MV-4-11 (cell line): ENCODE measurements at places on chromosomes 2 and 18.
A peak's percentile ranks its signal among the peaks of the same experiment; 100 is the strongest.

- DNase-seq: peak; percentile 40
These were observed 79.3 kb downstream of the TGFA start for GRCh38 chr2:70474256-70474848.

DNA sequence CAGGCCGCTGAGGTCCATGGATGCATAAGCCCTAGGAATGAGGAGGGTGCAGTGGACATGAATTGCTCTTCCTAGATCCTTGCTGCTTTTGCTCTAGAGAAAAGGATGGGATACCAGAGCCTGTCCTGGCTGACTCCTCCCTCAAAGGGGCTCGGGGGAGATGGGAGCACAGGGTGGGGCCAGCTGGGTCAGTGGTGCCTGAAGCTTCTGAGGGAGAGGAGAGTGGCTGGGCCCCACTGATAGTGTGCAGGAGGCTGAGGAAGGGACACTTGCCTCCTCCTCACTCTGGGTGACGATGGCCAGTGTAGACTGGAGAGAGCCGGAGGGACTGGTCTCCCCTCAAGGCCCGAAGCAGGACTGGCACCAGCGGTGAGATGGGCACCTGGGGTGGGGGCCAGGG is at the start of gene NT5DC4:
Gene NT5DC4, plus strand, starts transcription at position 236 of the 400 bp plus-strand sequence. Its CDS starts 60 bp downstream, at position 296.
- DNase-seq: no peak

- DNase-seq: no peak
These were observed 867.1 kb upstream of the ZEB2 start for GRCh38 chr2:145386973-145387372.

- DNase-seq: no peak
These were observed 52.9 kb upstream of the SPATS2L start for GRCh38 chr2:200253639-200254038.

DNA sequence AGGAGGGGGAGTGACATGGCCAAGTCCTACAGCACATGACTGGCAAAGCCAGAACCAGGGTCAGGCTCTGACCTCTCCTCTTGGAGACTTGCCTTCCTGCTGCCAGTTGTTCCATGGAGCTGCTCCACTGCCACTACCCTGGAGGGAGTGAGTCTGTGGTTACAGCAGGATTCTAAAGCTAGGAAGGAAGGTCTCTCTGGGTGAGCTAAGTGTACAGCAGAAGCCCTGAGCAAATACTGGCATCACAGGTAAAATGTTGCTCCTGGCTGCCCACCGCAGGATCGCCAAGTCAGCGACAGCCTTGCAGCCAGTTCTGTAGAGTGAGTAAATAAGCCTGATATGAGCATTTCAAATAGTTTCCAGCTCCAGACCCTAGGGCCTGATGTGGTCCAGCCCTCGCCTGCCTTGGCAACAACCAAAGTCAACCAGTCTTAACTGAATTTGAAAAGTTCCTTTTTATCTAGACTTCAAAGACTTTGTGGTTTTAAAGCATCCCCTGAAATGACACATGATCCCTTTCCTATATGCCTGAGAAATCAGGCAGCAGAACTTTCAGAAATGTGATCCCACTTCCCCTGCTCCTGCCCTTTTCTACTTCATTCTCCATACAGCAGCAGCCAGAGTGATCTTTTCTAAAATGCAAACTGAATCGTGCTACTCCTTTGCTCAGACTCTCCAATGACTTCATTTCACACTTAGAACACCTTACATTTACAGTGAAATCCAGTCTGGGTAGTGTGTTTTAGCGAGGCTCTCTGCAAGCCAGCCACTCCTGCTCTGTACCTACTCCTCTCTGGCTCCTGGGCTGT is 114.3 kb downstream of the MGAT5 start:
- DNase-seq: peak; percentile 10

- peak; percentile 47 for DNase-seq
These were observed 61.8 kb upstream of the STK17B start for GRCh38 chr2:196233021-196233804.

DNA sequence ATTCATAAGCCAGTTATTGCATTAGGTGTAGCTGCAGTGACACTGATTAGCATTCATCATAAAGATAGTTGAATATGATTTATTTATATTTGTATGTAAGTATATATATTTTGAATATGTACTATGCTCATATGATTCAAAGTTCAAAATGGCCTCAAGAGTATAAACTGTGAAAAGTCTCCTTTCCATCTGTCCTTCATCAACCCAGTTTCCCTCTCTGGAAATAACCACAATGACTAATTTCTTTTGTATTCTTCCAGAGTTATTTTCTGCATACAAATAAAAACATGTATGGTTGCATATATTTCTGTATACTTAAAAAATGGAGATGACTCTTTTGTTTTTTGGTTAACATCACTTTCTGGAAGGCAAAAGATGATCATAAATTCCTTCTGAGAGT is 95.2 kb downstream of the CAMKMT start:
- DNase-seq: no peak

DNA sequence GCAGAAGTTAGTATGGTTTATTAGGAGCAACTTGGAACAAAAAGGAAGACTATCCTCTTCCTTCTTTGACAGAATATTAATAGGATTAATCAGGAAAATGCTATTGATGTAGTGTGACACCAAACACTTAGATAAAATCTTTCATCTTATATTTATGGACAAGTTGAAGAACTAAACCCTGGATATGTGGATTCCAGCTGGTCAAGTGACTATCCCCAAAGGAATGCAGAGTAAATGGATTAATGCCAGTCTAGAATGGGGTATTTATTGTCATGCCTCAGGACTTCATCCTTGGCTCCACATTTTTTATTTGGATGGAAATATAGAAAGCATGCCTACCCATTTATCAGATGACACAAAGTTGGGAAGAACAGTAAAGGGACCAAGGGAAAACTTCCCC is 124.0 kb upstream of the TTC39C start:
- DNase-seq: no peak

GRCh38 chr2:200158647-200159356 is 147.7 kb upstream of the SPATS2L start:
- DNase-seq: no peak

DNA sequence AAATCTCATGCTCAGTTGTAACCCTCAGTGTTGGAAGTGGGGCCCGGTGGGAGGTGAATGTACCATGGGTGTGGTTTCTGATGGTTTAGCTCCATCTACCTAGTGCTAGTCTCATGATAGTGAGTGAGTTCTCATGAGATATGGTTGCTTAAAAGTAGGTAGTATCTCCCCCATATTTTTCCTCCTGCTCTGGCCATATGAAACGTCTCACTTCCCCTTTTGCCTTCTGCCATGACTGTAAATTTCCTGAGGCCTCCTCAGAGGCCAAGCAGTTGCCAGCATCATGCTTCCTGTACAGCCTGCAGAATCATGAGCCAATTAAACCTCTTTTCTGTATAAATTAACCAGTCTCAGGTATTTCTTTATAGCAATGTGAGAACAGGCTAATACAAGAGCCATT is 62.8 kb upstream of the RNF152 start:
- peak; percentile 84 for DNase-seq

DNA sequence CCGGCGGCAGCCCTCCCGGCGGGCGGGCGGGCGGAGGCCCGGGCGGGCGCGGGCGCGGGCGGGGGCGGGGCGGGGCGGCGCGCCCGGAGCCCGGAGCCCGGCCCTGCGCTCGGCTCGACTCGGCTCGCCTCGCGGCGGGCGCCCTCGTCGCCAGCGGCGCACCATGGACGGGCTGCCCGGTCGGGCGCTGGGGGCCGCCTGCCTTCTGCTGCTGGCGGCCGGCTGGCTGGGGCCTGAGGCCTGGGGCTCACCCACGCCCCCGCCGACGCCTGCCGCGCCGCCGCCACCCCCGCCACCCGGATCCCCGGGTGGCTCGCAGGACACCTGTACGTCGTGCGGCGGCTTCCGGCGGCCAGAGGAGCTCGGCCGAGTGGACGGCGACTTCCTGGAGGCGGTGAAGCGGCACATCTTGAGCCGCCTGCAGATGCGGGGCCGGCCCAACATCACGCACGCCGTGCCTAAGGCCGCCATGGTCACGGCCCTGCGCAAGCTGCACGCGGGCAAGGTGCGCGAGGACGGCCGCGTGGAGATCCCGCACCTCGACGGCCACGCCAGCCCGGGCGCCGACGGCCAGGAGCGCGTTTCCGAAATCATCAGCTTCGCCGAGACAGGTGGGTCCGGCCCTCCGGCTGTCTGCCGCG is at the start of gene INHBB:
Gene INHBB, plus strand, starts transcription at position 111 of the 641 bp plus-strand sequence. Its CDS starts 53 bp downstream, at position 164.
- no peak for DNase-seq

DNA sequence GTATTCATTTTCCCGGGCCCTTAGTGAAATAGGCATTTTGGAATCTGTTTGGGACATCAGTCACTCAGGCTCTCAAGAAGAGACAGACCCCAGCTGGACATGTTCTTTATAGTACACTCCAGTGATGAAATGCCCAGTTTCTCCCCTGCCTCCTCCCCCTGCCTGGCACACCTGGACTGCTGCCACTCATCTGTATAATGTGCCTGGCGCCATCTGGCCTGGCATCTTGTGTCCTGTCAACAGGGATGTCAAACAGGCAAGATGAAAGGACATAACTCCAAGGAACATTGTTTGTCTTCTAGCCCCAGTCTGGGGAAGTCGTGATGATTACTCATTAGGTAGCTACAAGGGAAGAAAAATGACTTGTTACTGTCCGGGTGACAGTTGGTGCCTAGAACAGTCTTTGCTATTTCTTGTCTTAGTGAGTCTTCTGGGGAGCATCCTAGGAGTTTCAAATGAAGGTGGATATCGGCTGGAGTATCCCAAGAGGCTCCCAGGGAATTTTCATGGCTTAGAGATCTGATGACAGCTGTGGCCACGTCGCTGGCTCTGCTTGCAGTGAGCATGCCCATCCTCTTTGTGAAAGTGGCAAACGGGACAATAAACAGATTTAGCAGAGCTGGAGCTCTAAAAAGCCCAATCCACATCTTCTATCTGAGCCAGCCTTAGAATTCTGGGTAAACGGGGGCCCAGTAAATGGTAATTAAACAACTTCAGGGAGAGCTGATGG is 153.6 kb downstream of the ALK start:
- no peak for DNase-seq

- DNase-seq: no peak
These were observed 216.3 kb upstream of the DTNA start for GRCh38 chr18:34493566-34494358.

DNA sequence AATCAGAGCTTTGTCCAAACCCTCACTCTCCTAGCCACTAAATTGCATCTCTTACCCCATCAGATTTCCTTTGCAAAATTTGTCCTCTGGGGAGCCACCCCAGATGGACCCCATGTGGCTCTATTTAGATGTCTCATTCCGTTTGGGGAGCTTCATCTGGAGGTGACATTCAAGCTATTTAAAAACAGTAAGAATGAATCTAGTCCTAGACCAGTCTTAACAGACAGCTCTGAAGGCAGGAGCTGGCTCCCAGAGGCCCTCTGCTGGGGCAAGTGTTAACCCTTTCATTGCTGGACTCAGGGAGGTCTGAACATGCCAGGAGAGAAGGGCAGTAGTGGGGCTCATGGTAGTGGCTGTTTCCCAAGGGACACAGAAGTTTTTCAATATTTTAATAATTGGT is 59.2 kb downstream of the RPL37A start:
- no peak for DNase-seq

- DNase-seq: peak; percentile 79
These were observed 921 bp downstream of the RPE start for GRCh38 chr2:210003359-210003758.

GRCh38 chr2:2328848-2329247 is 2.2 kb downstream of the MYT1L start:
- peak; percentile 9 for DNase-seq

- no peak for DNase-seq
These were observed 566 bp upstream of the MRPS5 start for GRCh38 chr2:95122197-95122551.

DNA sequence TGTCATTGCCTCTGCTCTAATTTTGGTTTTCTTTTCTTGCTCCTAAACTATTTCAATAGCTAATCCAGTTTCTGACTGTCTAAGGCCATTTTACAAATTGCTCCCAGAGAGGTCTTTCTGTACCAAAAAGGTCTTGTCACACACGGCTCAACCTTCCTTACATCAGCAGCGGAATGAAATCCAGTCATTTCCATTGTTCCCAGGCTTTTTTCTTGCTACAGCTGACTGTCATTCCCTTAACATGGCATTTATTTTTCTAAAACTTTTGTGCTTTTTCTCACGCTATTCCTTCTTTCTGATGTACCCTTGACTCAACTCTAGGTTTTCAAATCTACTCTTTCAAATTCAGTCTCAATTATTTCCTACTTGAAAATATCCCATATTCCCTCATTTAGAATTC is 24.3 kb downstream of the FAM171B start:
- DNase-seq: no peak

DNA sequence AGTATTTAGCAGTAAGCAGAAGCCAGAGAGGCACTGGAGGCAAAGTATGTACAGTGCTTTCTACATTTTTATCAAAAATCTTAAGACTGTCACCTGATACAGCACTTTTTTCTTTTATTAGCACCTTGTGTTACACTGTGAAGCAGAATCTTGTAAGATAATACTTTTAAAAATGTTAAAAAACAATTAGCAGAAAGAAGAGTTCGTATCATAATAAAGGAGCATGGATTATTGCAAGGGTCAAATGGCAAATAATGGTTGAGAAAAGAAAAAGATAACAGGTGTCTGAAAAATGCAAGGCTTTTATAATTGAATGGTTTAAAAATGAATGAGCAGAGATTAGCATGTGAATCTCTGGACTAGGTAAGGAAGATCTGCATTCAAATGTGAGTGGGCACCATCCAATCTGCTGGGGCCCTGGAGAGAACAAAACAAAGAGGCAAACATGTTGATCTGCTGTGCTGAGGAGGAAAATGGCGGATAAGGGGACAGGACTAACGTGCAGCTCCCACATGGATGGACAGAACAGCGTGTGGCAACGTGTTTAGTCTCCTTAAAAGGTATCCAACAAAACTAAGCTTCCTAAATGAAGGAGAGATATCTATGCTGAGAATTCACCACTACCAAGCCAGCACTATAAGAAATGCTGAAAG is 9.5 kb downstream of the CEBPZOS start:
- DNase-seq: no peak

DNA sequence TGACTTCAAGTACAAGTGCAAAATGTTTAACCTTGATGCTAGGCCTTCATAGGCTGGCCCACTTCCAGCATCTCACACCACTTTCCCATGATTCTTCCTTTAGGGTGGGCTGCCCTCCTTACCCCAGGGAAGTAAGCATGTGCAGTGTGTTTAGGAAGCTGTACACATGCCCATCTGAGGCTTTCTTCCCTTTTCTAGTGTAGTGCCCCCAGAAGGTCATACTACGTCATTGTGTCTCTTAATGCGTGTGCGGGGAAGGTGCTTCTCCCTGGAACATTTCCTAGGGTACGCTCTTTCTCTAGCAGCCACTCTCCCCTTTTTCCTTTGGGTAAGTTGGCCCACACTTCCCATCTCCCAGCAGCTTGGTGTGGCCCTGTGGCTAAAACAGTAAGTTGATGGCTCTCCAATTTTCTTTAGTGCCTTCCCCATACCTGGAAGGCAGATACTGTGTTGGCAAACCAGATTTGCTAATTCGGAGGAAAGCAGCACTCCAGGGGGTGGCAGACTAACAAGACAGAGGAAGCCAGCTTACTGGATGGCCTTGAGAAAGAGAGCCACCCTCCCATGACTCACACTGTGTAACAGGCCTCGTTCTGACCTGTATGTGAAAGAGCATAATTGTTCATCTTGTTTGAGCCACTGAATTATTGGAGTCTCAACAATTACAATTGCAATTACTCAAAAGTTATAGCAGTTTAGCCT is 1.1 kb upstream of the SULT6B1 start:
- peak; percentile 81 for DNase-seq

GRCh38 chr2:238135601-238136150 is 2.8 kb upstream of the KLHL30 start:
- no peak for DNase-seq

- DNase-seq: no peak
These were observed 132.6 kb upstream of the RBBP8 start for GRCh38 chr18:22800551-22800951.

- no peak for DNase-seq
These were observed 562.8 kb downstream of the TMEM182 start for GRCh38 chr2:103324671-103325070.

- DNase-seq: no peak
These were observed 6.7 kb upstream of the SLC4A5 start for GRCh38 chr2:74349889-74350288.
